ENCODE measurements at places on chromosomes 1 and 21. TPM values are rescaled to one million over a fixed set of nuclear protein-coding genes. Genes with fewer than 3 reads are reported as not detected.
A peak's percentile ranks its signal among the peaks of the same experiment; 100 is the strongest.

- H3K4me3 ChIP-seq, result no peak overlapping the region
- H3K4me1 ChIP-seq, result no peaks in the 10 kb centered on the region
- no peak for DNase-seq
- no peaks in the 10 kb centered on the region for H3K36me3 ChIP-seq
These were observed 282.2 kb downstream of the CACNA1E start for GRCh38 chr1:181765451-181766026.

GRCh38 chr1:208150833-208151458, 93.2 kb downstream of the PLXNA2 start:
- no peak for DNase-seq
- no peaks in the 10 kb centered on the region for H3K36me3 ChIP-seq
- H3K4me3 ChIP-seq, result no peak overlapping the region
- H3K27ac ChIP-seq, result no peak overlapping the region
- no peaks in the 10 kb centered on the region for H3K4me1 ChIP-seq

The ERVH48-1 gene
- total RNA-seq, result 0.55 TPM

The CDC42 gene
- 346 TPM for total RNA-seq

DNA sequence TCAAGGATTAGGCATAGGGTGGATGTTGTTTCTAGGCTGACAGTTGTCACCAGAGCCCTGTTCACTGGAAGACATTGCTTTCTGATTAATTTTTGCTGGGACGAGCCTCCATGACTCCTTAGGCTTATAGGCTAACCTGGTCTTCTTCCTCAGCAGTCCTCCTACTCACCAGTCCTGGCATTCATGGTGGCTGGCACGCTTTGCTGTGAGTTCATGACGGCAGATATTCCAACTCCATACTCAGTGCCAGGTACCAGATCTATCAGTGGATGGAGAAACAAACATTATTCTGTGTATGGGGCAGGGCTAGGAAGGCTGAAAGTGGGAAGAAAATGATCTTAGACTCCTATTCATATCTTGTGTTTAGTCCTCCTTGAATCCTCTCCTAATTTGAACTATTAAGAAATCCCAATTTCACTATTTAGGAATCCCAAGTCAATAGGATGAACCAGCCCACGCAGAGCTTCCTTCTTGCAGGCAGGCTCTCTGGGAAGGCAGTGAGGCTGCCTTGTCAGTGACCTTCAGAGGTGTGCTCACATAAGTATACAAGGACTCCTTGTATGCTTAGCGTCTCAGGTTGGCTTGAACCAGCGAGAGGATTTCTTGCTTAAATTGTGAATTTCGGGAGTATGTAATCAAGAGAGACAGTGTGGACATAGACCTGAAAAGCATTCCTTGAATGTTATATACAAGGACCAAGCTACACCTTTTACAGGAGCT, 174.6 kb upstream of the KIAA0040 start:
- H3K36me3 ChIP-seq, result no peaks in the 10 kb centered on the region
- H3K4me1 ChIP-seq, result no peaks in the 10 kb centered on the region
- H3K27ac ChIP-seq, result no peak overlapping the region
- DNase-seq, result no peak
- no peaks in the 10 kb centered on the region for H3K27me3 ChIP-seq

- H3K27ac ChIP-seq, result no peak overlapping the region
- no peak for DNase-seq
- no peaks in the 10 kb centered on the region for H3K36me3 ChIP-seq
- no peak overlapping the region for H3K4me3 ChIP-seq
These were observed 23.2 kb upstream of the PCBP3 start for GRCh38 chr21:45620201-45620923.

DNA sequence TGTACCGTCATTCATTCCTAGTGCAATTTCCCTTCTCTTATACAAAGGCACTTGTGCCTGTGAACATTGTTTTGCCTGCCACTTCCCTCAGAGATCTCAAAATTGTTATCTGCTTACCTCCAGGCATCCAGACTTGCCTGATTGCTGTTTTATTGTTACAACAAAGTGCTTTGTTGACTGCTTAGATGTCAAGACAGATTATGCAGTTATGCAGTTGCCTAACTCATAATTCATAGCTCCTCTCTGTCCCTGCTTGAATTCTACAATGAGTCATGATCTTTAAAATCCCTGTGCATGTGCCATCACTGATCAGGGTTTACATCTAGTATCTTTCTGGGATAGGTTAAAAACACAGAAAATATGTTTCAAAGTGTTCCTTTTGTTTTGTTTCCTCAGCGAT, 24.5 kb downstream of the CXADR start:
- no peak for DNase-seq
- no peaks in the 10 kb centered on the region for H3K27me3 ChIP-seq
- H3K36me3 ChIP-seq, result no peaks in the 10 kb centered on the region
- H3K27ac ChIP-seq, result no peak overlapping the region
- H3K4me1 ChIP-seq, result no peaks in the 10 kb centered on the region
- no peak overlapping the region for H3K4me3 ChIP-seq

The FCGR1A gene
- total RNA-seq, result not detected

- H3K36me3 ChIP-seq, result no peaks in the 10 kb centered on the region
- peaks cover 45% of the 10 kb centered on the region for H3K4me1 ChIP-seq
- H3K27ac ChIP-seq, result peak overlapping the region; percentile 40
These were observed 53.6 kb upstream of the NEXN start for GRCh38 chr1:77834771-77835334.

The MTARC2 gene
- total RNA-seq, result 3.1 TPM

DNA sequence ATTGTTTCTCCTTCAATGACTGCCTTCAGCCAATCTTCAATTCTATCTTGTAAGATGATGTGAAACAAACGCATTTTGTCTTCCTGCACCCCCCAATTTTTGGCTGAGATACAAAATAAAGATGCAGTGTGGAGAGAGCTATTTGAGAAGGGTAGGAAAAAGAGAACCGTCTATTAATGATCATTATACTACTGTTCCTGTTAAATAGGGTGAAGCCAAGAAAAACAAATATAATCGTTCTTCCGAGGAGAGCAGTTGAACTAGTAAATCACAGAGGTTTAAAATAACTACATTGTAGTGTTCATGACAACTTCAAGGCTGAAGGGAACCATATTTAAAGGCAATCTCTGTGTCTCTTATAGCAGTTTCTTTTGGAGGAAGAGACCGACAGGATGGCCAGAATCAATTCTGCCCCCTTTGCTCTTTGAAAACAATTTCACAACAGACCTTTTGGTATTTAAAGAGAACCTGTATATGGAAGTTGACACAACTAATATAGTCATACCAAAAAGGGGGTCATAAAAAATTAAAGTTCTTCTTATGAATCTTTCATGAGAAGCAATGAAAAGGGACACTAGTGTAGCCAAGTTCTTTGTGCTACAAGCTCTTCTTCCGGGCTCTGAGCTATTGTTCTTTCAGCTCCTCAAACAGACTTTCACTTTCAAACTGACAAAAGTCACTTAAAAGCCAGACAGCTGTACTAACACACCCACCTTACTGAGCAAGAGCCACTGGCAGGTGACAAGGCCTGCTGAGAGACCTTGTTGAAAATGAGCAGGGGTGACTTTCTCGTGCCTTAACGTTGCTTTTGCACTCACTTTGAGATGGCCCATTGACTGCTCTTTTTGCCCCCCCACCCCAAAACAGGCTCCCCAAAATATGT, 30.9 kb downstream of the PROX1 start:
- H3K27ac ChIP-seq, result no peak overlapping the region
- H3K4me1 ChIP-seq, result no peaks in the 10 kb centered on the region
- DNase-seq, result no peak
- H3K36me3 ChIP-seq, result no peaks in the 10 kb centered on the region

DNA sequence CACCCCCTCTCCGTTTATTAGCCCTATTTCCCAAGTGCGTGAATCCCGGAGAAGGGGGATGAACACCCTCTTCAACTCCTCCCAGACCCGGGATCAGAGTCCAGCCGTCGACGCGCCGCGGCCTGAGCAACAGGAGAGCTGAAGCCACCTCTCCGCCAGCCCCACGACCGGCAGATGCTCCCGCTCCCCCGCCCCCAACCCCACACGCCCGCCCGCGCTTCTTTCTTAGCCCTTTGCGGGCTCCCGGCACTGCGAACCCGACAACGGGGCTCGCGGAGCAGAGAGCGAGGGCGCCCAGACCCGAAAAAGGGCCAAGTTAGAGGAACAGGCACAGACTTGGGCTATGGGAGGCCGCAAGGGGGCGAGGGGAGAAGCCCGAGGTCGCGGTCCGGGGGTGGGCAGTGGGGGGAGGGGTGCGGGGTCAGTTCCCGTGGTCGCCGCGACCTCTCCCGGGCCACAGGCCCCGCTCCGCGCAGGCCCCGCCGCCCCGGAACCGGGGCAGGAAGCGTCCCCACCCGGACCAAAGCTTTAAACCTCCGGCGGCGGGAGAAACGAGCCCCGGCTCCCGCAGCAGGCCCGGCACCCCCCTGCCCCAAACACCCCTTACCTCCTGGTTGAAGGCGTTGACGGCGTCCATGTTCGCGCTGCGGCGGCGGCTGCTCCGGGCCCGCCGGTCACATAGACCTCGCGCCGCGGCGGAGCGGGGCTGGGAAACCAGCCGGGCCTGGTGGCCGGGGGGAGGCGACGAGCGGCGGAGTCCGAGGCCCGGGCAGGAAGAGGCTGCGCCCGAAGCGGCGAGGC, 662 bp downstream of the SCAF4 start:
- H3K36me3 ChIP-seq, result no peaks in the 10 kb centered on the region
- peaks cover 24% of the 10 kb centered on the region for H3K4me1 ChIP-seq
- DNase-seq, result no peak
- no peaks in the 10 kb centered on the region for H3K27me3 ChIP-seq

DNA sequence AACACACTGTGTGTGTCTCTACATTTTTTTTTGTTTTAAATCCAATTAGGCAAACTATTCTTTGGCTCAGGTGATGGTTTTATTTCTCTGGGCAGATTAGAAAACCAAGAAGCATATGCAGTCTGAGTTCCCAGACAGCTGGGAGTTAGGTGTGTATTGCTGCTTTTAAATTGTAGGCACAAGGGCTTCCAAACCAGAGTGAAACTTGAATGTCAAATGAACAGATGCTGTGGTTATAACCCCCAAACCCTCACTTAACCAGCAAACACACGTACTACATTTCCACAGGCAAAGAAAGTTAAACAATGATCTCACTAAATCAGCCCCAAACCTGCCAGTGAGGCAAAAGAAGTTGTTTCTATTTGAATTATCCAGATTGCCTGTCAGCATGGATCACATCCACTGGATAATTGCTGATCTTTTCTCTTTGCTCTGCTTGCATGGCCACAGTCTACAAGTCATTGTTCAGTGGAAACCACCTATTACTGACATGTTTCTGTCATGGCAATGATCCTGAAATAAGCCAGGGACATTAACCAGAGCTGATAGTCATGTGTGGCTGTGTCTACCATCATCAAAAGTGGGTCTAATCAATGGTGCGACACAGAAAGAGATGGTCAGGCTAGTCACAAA, 576.5 kb upstream of the PLXNA2 start:
- H3K27ac ChIP-seq, result no peak overlapping the region
- no peaks in the 10 kb centered on the region for H3K36me3 ChIP-seq
- DNase-seq, result no peak
- no peaks in the 10 kb centered on the region for H3K27me3 ChIP-seq
- H3K4me3 ChIP-seq, result no peak overlapping the region
- H3K4me1 ChIP-seq, result no peaks in the 10 kb centered on the region

The TRIM67 gene
- 1.1 TPM for total RNA-seq

The THEM5 gene
- not detected for total RNA-seq

GRCh38 chr1:209873067-209873799, 45.5 kb downstream of the UTP25 start:
- H3K4me3 ChIP-seq, result no peak overlapping the region
- H3K27ac ChIP-seq, result peak overlapping the region; percentile 81
- no peaks in the 10 kb centered on the region for H3K27me3 ChIP-seq
- H3K36me3 ChIP-seq, result no peaks in the 10 kb centered on the region
- H3K4me1 ChIP-seq, result peaks cover 32% of the 10 kb centered on the region

- no peak overlapping the region for H3K27ac ChIP-seq
- H3K27me3 ChIP-seq, result no peaks in the 10 kb centered on the region
- DNase-seq, result no peak
- no peaks in the 10 kb centered on the region for H3K4me1 ChIP-seq
- H3K36me3 ChIP-seq, result no peaks in the 10 kb centered on the region
These were observed 60.6 kb downstream of the RGS2 start for GRCh38 chr1:192869308-192869940.

GRCh38 chr1:248824301-248824700, 1.4 kb downstream of the SH3BP5L start:
- H3K27ac ChIP-seq, result peak overlapping the region; percentile 99
- H3K4me1 ChIP-seq, result peaks cover 56% of the 10 kb centered on the region
- no peaks in the 10 kb centered on the region for H3K27me3 ChIP-seq
- no peak for DNase-seq
- H3K4me3 ChIP-seq, result peak overlapping the region; percentile 82

GRCh38 chr1:24735509-24736375, 9.5 kb upstream of the CLIC4 start:
- no peak overlapping the region for H3K27ac ChIP-seq
- H3K36me3 ChIP-seq, result no peaks in the 10 kb centered on the region
- peak; percentile 58 for DNase-seq
- H3K4me3 ChIP-seq, result no peak overlapping the region
- H3K4me1 ChIP-seq, result peaks cover 14% of the 10 kb centered on the region

GRCh38 chr1:225156254-225156653, 226.8 kb downstream of the DNAH14 start:
- no peaks in the 10 kb centered on the region for H3K27me3 ChIP-seq
- H3K4me1 ChIP-seq, result no peaks in the 10 kb centered on the region
- H3K27ac ChIP-seq, result no peak overlapping the region
- peak; percentile 67 for DNase-seq

DNA sequence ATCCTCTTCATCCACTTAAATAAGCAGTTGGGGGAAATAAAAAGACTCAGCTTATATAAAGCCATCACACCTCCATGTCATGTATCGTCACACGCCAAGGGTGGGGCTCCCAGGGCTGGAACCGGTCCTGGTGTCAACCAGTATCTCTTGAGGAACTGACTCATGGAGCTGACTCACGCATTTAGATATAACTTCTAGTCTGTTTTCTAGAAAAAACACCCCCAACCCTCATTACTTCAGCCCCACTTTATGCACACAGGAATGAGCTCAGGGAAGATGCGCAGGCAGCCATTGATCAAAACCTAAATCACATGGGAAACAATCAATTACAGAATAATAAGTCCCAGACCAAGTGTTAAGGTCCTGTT, 6.9 kb upstream of the IL22RA1 start:
- no peaks in the 10 kb centered on the region for H3K36me3 ChIP-seq
- peaks cover 18% of the 10 kb centered on the region for H3K27me3 ChIP-seq
- peaks cover 12% of the 10 kb centered on the region for H3K4me1 ChIP-seq
- H3K27ac ChIP-seq, result peak overlapping the region; percentile 10

DNA sequence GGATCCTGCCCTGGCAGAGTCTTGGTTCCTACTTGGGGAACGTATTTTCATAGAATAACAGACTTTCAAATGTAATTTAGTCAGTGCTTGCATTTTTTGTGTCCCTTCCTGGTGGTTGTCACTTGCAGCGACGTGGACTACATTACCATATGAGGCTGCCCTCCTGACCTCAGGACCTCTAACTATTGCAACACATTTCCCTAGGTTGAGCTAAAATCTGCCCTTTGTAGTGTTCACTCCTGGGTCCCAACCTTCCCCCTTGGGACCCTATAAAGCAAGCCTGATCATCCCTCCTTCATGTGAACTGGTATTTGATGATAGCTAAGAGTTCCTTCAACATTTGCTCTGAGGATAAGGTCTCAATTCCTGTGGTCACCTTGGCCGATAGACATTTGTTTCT, 95.6 kb upstream of the CACNA1E start:
- no peak for DNase-seq
- no peaks in the 10 kb centered on the region for H3K27me3 ChIP-seq
- H3K4me1 ChIP-seq, result no peaks in the 10 kb centered on the region
- no peak overlapping the region for H3K27ac ChIP-seq

GRCh38 chr1:205348554-205349487, 7.9 kb downstream of the KLHDC8A start:
- no peaks in the 10 kb centered on the region for H3K36me3 ChIP-seq
- no peak overlapping the region for H3K4me3 ChIP-seq
- peaks cover 15% of the 10 kb centered on the region for H3K27me3 ChIP-seq
- H3K4me1 ChIP-seq, result peaks cover 11% of the 10 kb centered on the region
- DNase-seq, result no peak
- H3K27ac ChIP-seq, result no peak overlapping the region
